ENCODE measurements at places on chromosomes 3 and 15.

GRCh38 chr15:70702584-70702983 lies 60.8 kb downstream of the UACA start:
- DNase-seq, result no peak

DNA sequence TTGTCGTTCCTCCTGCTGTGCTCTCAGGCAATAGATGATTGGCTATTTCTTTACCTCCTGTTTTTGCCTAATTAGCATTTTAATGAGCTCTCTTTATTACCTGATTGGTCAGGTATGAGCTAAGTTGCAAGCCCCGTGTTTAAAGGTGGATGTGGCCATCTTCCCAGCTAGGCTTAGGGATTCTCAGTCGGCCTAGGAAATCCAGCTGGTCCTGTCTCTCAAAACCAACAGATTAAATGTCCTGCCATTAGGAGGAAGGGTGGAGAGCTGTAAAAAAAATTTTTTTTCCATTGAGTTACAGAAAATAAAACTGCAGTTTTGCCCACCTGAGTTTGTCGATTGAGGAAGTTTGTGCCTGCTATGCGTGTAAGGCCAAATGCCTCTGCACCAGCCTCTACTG lies 5.4 kb upstream of the ACSBG1 start:
- no peak for DNase-seq

- DNase-seq, result peak; percentile 99
Observed at GRCh38 chr3:177478170-177478867, 281.0 kb upstream of the TBL1XR1 start.

GRCh38 chr3:127761441-127761801 lies 60.9 kb downstream of the MGLL start:
- DNase-seq, result no peak

DNA sequence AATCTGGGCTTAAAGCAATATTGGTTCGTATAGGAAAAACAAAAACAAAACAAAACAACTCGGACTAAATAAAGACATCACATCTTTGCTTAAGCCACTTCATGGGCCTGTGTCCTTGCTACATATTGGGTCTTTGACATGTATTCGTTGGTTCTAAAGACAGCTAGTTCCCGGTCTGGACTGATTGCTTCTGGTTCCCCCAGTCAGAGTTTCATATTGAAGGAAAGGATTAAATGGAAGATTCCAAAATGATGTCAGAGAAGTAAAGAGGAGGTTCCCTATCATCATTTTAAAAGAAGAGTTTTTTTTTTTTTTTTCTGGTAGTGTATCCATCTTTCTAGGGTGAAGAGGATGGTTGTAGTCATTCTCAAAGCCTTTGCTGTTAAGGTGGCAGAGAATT lies 2.3 kb downstream of the OXSR1 start:
- no peak for DNase-seq

GRCh38 chr3:14516738-14517345 lies 23.3 kb downstream of the GRIP2 start:
- no peak for DNase-seq

GRCh38 chr3:181278468-181279238 lies 289.1 kb upstream of the DNAJC19 start:
- no peak for DNase-seq

DNA sequence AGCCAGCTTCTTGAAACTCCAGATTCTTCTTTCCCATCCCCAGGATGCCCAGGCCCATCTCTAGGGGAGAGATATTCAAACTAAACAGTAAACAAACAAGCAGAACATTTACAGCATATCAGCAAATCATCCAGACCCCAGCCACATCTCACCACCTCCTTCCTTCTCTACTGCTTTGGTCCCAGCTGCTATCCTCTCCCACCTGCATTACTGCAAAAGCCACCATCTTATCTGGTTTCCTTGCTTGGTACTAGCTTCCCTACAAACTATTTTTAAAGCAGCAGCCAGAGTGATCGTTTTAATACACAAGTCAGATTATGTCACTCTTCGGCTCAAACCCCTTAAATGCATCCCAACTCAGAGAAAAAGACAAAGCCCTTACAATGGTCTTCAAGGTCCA lies 4.8 kb downstream of the LYSMD2 start:
- DNase-seq, result no peak

DNA sequence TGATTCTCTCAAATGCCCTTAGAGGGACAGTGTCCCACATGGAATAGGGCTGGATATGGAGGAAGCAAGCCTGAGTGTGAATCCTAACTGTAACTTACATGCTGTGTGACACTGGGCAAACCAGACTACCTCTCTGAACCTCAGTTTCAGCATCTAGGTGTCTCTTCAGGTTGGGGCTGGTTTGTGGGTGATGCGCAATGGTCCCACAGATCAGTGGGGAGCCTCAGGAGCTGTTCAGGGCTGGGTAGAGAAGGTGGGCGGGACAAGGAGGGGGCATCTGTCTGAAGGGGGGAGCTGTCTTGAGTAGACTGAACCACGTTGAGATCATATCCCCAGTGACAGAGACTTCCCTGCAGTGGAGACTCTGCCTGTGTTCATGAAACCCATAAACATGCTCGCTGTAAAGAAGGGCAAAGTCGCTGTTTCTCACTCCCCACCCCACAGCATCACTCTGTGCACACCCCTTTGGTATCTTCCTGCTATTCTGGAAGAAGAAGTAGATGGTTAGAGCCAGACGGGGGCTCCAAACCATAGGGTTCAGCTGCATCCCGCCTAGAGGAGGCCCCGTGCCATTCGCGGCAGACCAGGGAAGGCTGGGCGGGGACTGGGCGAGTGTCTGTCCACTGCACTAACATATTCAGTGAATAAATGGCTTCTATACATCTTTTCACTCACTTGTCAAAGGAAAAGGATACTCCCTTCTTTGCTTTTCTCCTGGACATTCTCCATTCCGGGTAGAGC lies 28.4 kb downstream of the SRPRB start:
- no peak for DNase-seq

DNA sequence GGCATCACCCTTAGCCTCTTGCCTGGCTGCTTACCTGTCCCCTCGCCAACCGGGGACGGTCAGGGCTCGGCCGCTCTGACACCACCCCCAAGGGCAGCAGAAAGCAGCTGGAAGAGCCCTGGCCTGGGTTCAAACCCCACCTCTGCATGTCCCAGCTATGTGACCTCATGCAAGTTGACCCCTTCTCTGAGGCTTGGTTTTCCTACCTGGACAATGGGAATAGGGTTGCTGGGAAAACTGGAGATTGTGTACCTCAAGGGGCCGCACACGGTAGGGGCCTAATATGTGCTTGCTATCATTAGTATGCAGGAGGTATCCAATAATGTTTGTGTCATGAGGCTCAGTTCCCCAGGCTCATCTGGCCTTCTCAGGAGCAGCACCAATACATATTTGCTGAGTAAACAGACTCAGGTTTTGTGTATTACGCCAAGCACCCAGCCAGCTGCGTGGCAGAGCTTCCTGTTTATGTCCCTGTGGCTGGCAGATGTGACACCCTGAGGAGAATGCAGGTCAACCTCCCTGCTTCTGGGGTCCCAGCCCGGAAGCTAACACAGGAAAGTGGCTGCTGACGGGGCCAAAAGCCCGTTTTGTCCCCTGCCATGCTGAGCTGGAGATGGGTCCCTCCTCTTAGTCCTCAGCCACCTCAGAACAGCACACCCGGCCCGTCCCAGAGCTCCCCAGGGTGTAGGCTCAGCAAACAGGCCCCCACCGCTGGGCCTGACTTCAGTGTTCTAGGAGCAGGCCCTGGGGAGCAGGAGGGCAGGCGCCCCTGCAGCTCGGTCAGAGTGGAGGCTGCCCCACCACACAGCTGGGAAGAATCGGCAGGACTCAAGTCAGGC lies 29.7 kb downstream of the PLXND1 start:
- DNase-seq, result no peak

DNA sequence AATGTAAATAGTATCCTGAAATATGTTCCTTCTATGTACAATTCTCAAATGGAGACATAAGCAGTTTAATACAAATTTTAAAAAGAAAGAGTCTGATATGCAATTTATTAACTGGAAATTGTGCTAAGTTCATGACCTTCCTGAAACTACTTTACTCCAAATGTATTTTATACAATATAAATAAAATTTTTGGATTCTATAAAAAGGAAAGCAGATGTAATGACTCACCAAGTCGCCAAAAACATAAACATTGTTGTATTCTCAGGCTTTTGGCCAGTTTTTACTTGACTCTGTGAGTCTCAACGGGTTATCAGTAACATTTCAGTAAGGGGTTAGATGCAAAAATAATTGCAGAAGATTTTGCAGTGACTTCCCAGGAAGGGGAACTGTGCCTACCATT lies 948.2 kb downstream of the EPHA3 start:
- no peak for DNase-seq

DNA sequence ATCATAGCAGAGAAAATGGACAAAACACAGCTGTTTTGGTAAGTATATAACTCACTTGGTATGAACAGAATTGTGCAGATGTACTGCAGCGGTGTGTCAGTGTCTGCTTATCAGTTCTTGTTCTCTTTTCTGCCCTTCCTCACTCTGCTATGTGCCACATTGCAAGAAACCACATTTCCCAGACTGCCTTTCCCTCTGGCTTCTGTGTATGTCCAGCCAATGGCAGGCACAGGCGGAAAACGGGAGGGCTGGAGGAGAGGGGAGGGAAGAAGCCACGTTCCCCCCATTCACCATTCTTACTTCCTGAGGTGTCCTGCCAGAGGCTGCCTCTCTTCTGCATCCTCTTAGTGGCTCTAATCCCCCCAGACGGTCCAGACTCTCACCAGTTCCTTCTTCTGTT lies 15.4 kb downstream of the HHLA2 start:
- no peak for DNase-seq

DNA sequence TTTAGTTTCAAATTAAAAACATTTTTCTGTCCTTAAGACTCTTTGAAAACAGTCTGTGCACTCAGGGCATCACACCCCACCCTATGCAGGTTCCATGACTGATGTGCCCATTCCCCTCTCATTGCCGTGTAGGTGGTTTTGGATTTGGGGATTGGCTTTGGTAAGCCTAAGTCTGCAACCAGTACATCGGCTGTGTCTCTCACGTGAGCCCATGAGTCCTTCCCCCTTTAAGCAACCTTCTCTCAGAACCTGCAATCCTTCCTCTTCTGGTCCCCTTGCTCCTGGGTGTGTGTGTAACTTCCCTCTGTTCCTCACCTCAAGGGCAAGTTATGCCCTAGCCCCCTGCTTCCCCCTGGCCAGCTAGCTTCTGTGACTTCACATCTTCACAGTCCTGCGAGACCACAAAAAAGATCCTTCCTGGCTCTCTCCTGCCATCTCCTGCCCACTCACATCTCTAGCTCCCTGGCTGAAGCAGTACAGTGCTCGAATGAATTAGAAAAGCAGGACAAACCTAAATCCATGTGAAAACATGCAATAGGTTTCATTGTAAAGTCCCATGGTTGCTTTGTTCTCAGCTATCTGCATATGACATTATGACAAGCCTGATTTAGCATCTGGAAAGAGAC lies 126.7 kb downstream of the UACA start:
- DNase-seq, result no peak

DNA sequence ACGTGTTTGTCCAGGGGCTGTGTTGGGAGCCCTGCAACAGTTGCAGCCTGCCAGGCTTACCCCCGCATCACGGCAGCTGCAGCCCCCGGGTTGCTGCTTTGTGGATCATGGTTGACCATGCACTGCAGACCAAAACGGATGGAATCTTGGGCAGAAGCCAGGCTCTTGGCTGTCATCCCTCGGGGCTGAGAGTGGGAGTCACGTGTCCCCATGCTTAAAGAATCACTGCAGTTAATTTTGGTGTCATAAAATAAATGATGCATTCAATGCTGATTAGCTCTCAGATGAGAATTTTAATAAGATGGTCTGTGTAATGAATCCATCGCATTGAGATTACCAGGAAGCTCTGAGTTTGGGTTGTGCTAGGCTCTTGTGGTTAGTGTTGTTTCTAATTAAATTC lies 115.6 kb downstream of the CHDH start:
- DNase-seq, result no peak

- DNase-seq, result peak; percentile 44
Observed at GRCh38 chr3:172520301-172520831, 2.9 kb downstream of the TNFSF10 start.

- DNase-seq, result no peak
Observed at GRCh38 chr3:135805752-135806151, 159.8 kb upstream of the PPP2R3A start.

DNA sequence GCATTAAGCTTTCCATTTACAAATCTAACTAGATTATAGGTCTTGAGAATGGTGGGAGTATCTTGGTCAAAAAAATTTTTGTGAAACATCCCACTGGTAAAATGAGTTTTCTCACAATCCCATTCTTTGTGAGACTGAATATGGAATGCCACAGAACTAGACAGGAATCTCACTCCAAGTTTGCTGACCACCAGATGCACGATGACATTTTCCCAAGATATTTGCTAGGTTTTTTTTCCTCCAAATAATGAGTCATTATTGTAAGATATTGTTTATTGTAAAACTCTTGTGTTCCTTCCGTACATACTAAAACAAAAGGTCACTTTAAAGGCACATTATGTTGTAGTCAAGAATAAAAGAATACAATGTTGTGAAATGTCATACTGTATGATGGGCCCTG lies 53.9 kb downstream of the COPS2 start:
- DNase-seq, result no peak
